ENCODE measurements at places on chromosomes 1 and 21. TPM values are rescaled to one million over a fixed set of nuclear protein-coding genes. Genes with fewer than 3 reads are reported as not detected.

GRCh38 chr1:75908717-75909152 is 23.5 kb downstream of the ASB17 start:
- no peak for DNase-seq

DNA sequence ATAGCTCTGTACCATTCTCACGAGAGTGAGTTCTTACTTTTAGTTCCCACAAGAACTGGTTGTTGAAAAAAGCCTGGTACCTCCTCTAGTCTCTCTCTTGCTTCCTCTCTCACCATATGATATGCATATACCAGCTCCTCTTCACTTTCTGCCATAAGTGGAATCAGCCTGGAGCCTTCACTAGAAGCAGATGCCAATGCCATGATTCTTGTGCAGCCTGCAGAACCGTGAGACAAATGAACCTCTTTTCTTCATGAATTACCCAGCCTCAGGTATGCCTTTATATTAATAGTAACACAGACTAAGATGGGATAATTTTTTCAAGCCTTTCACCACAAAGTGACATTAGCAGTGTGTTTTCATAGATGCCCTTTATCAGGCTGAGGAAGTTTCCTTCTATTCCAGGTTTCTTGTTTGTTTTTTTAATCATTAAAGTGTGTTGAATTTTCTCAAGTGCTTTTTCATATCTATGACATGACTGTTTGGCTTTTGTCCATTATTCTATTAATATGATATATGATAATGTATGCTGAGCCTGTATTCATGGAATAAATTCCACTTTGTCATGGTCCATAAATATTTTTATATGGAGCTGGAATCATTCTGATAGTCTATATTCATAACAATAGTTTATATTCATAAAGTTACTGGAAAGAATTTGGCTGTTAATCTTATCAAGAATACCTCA is 40.7 kb upstream of the C1orf185 start:
- DNase-seq = no peak

DNA sequence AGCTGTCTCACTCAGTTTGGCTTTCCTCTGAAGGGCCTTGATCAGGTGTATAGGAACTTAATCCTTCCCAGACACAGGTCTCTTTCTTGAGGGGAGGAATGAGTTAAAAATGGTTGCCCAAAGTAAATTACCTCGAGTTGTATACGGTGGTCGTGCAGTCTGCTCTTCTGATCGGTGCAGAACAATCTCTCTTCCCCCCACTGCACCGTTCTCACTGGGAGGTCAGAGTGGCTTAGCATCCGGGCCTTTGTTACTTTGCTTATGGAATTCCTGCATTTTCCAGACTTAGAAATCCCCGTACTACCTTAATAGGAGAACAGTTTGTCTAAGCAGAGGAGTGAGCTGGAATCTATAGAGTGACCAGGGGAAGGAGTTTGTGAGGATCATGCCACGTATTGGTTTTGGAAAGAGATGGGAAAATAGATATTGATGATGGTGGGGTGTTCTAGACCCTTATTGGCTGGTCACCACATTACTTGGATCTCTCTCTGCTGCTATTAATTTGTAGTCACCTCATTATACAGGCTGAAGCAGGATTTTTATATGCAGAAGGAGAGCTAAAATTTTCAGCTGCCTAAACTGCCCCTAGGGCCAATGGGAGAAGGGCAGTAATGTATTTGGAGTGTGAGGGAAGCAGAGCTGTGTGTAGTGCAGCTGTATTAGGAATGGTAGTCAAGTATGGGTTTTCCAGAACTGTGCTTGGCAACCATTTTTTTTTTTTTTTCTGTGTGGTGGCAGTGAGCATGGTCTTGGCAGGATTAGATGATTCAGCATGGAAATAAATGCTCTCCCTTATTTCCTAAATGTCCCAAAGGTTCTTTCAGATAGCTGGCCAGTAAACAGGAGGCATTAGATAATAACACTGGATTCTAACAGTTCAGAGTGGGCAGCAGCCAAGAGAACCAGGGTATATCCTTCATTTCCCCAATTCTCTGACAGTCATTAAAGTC is 81.5 kb downstream of the NDUFS5 start:
- DNase-seq = no peak

DNA sequence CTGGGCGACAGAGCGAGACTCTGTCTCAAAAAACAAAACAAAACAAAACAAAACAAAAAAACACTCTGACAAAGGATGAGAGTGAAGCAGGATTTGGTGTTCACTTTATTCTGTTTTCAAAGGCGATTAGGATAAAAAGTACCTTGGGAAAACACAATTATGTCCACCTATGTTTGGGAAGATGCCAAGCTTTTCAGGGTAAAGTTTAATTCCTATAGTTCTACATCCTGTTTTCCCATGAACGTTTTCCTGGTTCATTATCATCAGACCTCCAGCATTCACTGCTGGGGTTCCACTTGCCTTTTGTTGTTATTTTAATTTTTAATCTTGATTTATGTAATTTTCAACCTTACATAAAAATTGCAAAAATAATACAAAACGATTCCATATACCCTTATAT is 4.9 kb upstream of the NID1 start:
- no peak for DNase-seq

DNA sequence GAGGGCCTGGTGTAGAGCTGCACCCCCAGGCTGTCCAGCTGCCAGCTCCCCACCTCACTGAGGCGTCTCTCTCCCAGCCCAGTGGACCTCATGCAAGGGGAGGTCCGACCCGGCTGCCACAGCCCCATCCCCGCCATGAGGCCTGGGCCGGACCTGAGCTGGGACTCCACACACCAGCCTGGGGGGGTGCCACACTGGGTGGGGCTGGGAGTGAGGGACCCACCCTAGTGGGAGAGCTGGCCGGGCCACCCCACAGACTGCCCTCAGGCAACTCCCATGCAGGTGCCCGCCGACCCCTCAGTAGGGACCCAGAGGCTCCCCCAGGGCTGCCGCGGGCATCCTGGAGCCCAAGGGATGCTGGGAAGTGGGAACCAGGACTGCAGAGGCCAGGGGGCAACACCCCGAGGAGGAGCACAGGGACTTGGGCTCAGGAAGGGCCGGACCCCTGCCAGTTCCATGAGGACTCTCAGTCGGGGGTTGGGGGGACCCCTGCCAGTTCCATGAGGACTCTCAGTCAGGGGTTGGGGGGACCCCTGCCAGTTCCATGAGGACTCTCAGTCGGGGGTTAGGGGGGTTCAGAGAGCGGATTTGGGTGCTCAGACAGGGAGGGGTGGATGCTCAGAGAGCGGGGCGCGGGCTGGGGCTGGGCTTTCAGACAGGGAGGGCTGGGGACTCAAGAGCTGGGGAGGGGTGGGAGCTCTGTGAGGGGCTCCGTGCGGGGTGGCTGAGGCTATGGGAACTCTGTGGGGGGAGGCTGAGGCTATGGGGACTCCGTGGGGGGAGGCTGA is 1.2 kb upstream of the RNF223 start:
- DNase-seq = no peak

DNA sequence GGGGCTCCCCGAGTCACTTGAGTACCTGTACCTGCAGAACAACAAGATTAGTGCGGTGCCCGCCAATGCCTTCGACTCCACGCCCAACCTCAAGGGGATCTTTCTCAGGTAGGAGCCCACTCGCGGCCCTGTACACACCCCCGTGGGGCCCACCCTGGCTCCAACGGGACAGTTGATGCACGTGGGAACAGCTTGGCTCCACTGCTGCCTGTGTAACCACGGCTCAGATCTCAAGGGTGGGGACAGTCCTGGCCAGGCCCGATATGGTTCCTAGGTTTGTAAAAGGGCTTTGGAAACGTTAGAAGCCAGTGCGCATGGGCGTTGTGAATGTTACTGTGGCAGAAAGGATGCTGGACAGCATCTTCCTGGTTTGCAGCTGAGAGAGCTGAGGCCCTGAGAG is 18.8 kb downstream of the PODN start:
- DNase-seq = no peak

DNA sequence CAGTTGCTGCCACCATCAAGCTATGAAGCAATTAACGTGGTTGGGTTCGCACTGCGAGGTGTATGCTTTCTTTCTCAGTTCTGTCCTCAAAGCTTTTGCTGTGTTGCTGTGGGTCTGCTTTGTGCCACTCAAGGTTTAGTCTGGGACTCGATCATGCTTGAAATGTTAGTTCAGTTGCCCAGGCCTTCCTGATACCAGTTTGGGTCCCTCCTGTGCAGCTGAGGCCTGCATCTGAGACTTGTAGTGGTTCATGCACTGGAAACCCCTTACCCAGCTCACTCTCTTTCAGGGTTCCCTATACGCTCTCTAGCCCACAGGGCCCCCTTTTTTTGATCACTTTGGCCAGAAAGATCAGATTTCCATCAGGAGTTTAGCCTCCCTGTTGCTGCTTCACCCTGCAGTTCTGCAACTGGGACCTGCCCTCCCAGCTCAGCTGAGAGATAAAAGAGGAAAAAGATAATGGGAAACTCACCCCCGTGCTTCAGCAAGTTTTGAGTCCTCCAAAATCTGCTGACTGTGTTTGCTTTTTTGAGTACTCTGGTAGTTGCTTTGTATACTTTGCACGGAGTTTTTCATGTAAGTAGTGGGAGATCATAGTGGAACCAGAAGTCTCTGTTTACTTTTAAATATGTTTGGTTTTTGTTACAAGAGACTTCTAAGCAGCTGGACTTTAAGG is 317.0 kb downstream of the HHAT start:
- DNase-seq = no peak

GRCh38 chr1:24541711-24542346 is 14.1 kb upstream of the NCMAP start:
- no peak for DNase-seq

GRCh38 chr1:154808261-154808908 is 61.7 kb downstream of the KCNN3 start:
- no peak for DNase-seq

The TRNP1 gene
- 2.3 TPM for total RNA-seq

- no peak for DNase-seq
These were observed 41.5 kb downstream of the SPATA46 start for GRCh38 chr1:162335126-162335525.

GRCh38 chr1:5485968-5486696 is 506.1 kb downstream of the NPHP4 start:
- DNase-seq = no peak
